ENCODE measurements at places on chromosomes 6 and 20.

- DNase-seq, result no peak
Observed at GRCh38 chr6:107648983-107649382, 159.1 kb downstream of the SOBP start.

DNA sequence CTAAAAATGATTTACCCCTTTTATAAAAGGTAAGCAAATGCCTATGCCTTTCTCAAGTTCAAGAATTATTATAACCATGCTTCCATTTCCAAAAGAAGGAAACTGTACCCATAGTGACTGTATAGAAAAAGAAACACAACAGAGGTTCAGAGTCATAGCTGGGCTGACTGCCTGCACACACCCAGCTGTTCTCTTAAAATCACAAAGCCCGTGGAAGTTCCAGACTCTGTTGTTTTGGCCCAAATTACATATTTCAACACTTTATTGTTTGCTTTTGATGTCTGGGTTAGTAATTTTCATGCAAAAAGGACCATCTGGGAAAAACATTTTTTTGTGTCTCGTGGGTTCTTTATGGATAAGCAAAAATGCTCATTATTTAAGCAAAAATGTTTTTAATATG, 99.2 kb downstream of the LCA5 start:
- DNase-seq, result no peak

GRCh38 chr6:108689272-108690161, 128.8 kb downstream of the FOXO3 start:
- no peak for DNase-seq

DNA sequence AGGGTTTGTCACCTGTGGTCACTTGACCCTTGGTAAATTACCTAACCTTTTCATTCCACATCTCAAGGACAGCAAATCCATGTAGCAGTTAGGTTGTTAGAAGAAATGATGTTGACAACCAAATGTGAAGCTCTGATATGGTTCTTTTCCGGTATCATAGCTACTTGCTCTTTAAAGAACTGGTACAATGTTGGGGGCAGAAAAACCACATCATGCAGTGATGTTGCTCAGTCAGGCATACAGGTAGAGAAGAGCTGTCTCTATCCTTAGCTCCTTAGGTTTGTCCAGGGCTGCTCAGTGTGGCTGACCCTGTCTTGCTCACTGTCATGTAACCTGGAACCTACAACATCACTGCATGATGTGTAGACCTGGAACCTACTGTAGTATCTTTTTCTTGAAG, 135.5 kb downstream of the LRRC1 start:
- no peak for DNase-seq

DNA sequence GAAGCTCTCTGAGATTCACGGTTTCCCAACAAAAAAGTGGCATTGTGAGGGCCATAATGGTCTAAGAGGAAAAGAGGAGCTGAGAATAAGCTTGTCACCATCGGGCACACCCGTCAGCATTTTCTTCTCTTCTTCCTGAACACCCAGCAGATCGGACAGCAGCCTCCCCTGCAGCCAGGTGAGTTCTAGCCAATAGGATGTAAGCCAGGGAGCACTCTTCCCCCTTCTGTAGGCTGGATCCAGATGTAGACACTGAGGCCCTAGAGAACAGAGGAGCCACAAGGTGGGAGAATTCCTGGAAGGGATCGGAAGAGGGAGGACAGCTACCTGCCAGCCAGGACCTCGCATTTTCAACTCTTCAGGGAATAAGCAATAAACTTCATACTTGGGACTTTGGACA, 228.0 kb downstream of the SYNDIG1 start:
- DNase-seq, result peak; percentile 20

- DNase-seq, result no peak
Observed at GRCh38 chr6:70846207-70846835, 110.5 kb downstream of the B3GAT2 start.

- peak; percentile 59 for DNase-seq
Observed at GRCh38 chr6:53718597-53719460, 53.3 kb upstream of the KLHL31 start.

GRCh38 chr6:87919001-87919400, 128.6 kb upstream of the SPACA1 start:
- DNase-seq, result no peak

DNA sequence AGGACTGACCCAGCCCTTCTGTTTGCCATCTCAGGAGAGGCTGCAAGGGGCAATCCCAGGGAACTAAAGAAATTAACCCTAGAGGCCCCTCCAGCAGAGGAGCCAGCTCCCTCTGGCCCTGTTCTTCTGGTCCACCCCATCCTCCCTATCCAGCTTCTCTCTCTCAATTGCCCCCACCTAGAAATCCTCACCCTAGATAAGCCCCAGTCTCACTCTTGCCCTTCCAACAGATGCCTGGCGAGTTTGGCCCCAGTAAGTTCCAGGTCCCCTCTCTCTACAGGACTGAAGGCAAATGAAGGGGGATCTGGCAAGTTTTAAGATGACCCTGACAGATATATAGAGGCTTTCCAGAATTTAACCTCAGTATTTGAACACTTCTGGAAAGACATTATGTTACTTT, 134.0 kb downstream of the THBS2 start:
- DNase-seq, result no peak

DNA sequence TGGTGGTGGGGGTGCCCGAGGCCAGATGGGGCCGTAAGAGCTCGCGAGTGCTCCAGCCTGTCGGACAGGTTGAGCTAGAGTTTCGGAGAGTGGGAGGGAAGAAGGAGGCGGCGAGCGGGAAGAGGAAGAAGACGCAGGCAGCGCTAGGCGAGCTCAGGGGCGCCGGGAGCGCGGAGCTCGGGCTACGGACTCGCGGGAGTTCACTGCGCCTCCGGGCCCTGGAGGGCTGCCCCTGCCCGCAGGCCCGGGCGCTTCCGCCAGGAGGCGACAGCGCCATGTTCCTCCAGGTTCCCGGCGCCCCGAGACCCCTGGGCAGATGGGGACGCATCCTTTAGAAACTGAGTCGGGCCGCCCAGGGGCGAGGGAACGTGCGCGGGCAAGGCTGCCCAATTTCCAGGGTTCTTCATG, 984 bp downstream of the TFAP2C start:
- peak; percentile 98 for DNase-seq

GRCh38 chr20:56418385-56418861, 6.4 kb downstream of the CASS4 start:
- no peak for DNase-seq

- no peak for DNase-seq
Observed at GRCh38 chr20:15396026-15396425, 1058.6 kb upstream of the FLRT3 start.

- DNase-seq, result peak; percentile 56
Observed at GRCh38 chr6:162849269-162849668, 121.5 kb downstream of the PACRG start.

DNA sequence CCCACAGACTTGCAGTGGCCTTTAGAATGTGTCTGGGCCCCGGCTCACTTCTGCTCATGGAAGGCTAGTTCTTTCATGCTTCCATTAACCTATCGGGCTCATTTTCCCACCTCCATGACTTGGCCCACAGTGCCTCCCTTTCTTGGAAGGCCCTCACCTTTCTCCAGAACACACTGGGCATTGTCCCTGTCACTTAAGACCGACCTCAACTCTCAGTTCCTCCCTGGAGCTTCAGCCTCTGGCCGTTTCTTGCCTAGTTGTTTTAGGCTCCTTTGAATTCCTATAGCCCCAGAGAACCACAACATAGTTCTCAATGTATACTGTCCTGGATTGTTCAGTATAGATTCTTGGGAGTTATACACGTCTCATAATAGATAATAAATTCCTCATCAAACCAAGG, 19.3 kb upstream of the TNFAIP3 start:
- DNase-seq, result no peak

DNA sequence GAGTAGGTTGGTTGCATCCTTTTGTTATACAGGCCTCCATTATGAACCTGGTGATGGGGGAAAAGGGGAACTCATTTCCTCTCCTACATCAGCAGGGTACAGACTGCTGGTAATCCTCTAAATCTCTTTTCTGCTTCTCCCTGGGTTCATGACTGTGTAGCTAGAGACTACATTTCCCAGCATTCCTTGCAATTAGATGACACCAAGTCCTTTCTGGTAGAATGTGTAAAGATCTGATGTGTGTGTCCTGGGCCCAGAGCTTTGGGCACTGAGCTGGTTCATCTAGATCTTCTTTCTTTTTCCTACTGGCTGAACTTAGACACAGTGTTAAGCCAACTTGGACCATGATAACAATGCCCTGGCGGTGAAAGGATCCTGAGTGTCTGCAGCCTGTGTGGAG, 104.7 kb upstream of the IFNGR1 start:
- DNase-seq, result no peak

GRCh38 chr6:13038741-13039190, 289.6 kb downstream of the TBC1D7 start:
- no peak for DNase-seq

DNA sequence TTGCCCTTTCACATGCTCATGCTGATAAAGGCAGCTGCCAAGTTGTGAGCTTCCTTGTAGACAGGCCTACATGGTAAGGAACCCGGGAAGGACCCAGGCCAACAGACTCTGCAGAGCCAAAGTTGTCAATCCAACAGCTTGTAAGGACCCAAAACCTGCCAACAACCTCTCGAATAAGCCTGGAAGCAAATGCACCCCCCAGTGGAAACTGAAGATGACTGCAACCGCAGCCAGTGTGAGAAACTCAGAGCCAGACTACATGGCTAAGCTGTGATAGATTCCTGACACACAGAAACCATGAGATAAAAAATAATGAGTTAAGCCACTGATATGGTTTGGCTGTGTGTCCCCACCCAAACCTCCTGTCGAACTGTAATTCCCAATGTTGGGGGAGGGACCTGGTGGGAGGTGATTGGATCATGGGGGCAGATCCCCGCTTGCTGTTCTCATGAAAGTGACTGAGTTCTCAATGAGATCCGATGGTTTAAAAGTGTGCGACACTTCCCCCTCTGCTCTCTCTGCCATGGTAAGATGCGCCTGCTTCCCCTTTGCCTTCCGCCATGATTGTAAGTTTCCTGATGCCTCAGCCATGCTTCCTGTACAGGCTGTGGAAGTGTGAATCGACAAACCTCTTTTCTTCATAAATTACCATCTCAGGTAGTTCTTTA, 18.8 kb upstream of the CLPSL2 start:
- peak; percentile 60 for DNase-seq

GRCh38 chr6:159068904-159069578, 24.2 kb upstream of the TAGAP start:
- DNase-seq, result peak; percentile 45

GRCh38 chr20:16810216-16810615, 62.1 kb downstream of the OTOR start:
- no peak for DNase-seq

GRCh38 chr6:132443206-132443605, 41.9 kb upstream of the MOXD1 start:
- DNase-seq, result no peak

GRCh38 chr6:26251354-26252076, 113.5 kb upstream of the BTN3A2 start:
- DNase-seq, result peak; percentile 80

- peak; percentile 77 for DNase-seq
Observed at GRCh38 chr20:56974499-56975250, 291.8 kb downstream of the BMP7 start.

GRCh38 chr20:40090236-40090635, 598.8 kb downstream of the MAFB start:
- DNase-seq, result no peak

DNA sequence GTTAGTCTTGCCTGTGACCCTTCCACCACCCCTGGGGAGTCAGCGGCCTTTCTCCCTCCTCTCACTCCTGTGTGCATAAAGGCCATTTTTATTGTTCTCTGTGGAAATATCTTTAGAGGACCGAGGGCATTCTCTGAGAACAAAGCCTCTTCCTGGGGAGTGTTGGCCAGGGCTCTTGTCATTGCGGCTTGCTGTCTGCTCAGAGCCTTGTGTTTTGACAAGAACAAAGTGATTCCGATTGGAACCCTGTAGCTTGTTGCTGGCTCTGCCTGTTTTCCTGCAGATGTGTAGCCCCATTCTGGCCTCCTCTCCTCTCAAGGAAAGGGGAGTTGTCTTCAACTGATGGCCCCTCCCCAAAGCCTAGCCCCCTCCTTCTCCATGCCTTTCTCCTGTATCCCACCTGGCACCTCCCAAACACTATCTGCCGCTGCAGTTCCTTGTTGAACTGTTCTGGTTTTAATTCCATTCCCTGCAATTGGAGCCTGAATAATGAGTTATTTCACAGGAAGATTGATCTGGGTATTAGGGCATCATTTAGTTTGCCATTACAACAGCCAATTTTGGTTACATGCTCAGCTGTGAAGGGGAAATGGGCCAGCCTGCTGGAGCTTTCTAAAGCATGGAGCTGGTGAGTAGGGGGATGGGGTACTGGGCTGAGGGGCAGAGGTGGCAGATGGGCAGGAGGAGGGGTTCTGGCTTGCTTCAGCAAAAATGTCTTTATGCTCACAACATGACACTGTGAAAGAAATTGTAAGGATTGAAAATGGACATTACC, 252.5 kb downstream of the LRFN2 start:
- DNase-seq, result peak; percentile 71

GRCh38 chr6:70813885-70814284, 143.0 kb downstream of the B3GAT2 start:
- DNase-seq, result no peak

- DNase-seq, result no peak
Observed at GRCh38 chr6:20744911-20745557, 210.8 kb downstream of the CDKAL1 start.

DNA sequence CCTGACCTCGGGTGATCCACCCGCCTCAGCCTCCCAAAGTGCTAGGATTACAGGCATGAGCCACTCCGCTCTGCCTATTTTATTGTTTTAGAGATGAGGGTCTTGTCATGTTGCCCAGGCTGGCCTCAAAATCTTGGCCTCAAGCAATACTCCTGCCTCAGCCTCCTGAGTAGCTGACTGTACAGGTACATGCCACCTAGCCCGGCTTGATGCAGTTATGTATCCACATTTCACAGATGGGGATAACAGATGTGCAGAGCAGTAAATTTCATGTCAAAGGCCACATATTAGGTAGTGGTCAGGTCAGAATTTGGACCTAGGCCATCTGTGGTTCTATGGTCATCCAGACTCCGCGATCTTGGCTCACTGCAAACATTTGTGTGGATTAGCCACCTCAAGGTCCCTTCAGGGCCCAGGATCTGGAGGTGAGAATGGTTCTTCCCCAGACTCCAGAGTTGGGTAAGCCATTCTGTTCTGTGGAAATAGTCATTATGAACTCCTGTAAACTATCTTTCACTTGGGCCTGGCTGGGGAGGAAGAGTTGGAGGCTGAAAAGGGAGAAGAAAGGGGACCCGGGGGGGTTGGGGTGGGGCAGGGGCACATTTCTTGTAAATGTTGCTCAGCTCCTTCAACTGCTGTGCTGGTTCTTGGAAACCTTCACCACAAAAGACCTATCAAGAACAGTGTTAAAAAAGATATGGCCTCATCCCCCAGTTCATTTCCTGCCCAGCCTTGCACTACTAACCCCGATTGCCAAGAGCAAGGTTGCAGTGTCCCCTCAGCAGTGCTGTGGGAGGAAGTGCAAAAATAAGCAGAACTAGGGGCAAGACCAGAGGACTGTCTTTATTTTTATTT, 13.0 kb downstream of the PIM1 start:
- no peak for DNase-seq

DNA sequence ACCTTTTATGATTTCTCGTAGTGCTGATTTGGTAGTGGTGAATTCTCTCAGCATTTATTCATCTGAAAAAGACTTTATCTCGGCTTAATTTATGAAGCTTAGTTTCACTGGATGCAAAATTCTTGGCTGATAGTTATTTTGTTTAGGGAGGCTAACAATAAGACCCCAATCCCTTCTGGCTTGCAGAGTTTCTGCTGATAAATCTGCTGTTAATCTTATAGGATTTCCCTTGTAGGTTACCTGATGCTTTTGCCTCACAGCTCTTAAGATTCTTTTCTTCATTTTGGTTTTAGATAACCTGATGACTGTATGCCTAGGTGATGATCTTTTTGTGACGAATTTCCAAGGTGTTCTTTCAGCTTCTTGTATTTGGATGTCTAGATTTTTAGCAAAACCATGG, 388.7 kb downstream of the UTRN start:
- DNase-seq, result no peak
